ENCODE measurements at places on chromosomes 2 and 18. TPM values are rescaled to one million over a fixed set of nuclear protein-coding genes. Genes with fewer than 3 reads are reported as not detected.

The COL3A1 gene
- total RNA-seq: 0.31 TPM

The CTAGE1 gene
- total RNA-seq: not detected

DNA sequence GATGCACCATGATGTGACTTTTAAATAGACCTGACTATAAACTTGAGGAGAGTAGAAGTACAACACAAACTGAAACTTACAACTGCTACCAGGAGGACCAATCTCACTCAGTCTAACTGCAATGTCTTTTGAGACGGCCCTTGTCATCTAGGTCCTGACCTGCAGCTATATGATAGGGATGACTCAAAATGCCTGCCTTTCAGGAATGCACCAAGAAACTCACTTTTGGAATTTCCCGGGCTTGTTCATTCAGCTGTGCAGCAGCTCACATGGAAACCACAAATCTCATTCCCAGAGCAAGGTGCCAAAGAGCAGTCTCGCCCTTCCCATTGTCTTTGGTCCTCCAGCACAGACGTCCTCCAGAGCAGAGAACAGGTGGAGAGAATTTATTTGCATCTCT lies 113.7 kb downstream of the SPOPL start:
- no peaks in the 10 kb centered on the region for H3K4me1 ChIP-seq
- no peak for DNase-seq
- H3K27ac ChIP-seq: no peak overlapping the region
- H3K36me3 ChIP-seq: no peaks in the 10 kb centered on the region

DNA sequence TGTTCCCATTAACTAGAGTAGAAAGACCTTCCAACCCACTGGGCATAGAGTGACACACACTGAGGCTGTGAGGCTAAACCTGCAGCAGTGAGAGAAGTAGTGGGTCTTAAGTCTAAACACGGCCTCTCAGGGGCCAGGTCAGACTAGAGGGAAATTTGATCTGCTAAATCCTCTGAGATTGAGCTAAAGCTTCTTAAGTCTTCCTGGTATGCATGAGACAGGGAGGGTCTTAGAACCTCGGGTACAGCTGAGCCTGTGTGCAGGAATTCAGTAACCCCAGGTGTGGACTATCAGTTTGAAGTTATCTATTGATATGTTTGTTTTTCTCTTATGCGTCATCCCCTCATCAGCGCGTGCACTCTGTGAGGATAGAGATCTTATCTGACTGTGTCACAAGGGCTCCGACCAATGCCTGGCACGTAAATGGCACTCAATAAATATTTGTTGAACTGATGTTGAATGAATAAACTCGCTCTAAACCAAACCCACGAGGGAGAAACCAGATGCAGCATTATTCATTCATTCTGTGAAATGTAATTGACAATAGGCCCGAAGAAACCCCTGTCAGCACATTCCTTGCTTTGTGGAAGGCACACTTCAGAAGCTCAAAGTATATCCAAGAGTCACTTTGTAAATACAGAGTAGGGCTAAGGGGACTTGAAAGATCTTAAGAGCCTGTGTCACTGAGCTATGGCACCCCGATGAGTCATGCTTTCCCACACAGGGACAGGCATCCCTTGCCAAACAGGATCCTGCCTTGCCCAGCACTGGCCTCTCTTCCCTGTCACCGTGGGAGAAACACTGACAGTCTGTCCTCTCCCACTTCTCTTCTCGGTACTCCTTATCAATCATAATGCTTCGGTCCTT lies 21.7 kb upstream of the RAB10 start:
- H3K27ac ChIP-seq: peak overlapping the region; percentile 57
- H3K27me3 ChIP-seq: peaks cover 1% of the 10 kb centered on the region
- H3K4me1 ChIP-seq: peaks cover 10% of the 10 kb centered on the region
- H3K4me3 ChIP-seq: no peak overlapping the region

- no peaks in the 10 kb centered on the region for H3K4me1 ChIP-seq
- H3K27ac ChIP-seq: no peak overlapping the region
- H3K4me3 ChIP-seq: no peak overlapping the region
- no peaks in the 10 kb centered on the region for H3K27me3 ChIP-seq
- DNase-seq: peak; percentile 44
Observed at GRCh38 chr18:34787931-34788532, 77.9 kb downstream of the DTNA start.

DNA sequence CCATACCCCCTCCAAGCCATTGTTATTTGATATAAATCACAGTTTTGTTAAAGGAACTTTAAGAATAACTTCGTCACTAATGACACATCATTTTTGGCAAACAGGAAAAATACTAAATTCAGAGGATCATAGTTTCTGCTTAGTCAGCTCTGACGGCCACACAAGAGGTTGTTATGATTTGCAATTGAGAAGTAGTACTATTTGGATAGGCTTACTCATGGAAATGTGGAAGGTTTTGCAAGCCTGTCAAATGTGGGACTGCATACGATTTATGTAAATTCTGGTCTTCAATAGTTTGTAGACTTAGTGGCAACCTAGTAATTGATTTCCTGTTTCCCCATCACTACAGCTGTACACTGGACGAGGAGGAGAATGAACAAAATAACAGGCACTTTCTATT lies 108.1 kb downstream of the ARHGEF33 start:
- no peak for DNase-seq
- H3K27me3 ChIP-seq: no peaks in the 10 kb centered on the region
- peaks cover 19% of the 10 kb centered on the region for H3K36me3 ChIP-seq
